GM12891 (cell line): ENCODE measurements at places on chromosomes 1 and 21.
A peak's percentile ranks its signal among the peaks of the same experiment; 100 is the strongest.

DNA sequence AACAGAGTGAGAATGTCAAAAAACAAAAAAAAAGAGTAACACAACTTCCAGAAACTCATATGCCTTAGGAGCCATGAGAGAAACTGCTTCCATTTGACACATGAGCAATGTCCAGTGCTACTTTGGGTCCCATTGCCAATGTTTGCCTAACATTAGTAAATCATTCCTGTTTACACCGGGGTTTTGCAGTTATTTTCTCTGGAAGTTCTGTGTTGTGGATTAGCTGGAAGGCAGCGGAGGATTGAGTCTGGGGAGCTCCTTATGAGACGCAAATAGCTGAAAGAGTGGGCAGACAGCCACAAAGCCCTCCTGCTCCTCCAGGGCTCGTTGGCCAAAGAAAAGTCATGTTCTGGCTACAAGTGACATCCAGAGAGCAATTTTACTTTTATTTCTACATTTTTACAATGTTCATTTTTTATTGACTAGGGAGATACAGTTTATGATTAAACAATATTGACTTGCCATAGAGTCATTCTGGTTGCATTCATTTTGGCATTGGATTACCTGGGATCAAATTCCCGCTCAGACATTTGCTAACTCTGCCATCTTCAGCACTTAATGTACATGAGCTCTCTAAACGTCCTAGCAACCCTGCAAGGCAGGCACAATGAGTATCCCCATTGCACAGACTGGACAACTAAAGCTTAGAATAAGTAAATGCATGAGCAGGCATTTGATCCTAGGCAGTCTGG lies 66.4 kb upstream of the GALNT2 start:
- DNase-seq = no peak

GRCh38 chr1:193614817-193615216 lies 428.4 kb upstream of the B3GALT2 start:
- no peak for DNase-seq

DNA sequence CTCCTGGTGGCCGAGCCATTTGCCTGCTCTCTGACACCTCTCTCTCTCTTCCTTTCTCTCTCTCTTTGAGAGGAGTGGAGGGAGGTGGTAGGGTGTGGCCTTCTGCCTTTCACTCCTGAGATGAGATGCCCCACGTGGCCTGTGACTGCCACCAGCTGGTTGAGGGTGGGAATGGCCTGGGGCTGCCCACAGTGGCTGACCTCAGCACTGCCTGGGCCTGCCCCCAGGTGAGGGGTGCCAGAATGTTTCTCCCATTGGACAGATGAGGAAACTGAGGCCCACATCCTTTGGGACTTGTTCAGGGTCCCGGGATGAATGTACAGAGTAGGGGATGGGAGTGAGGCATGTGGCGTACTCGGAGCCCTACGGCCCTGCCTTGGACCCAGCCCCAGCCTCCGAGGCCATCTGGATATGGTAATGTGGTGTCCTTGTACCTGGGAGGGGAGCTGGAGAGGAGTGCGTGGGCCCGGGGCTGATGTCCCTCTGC lies 12.7 kb upstream of the C1orf167 start:
- DNase-seq = peak; percentile 83

DNA sequence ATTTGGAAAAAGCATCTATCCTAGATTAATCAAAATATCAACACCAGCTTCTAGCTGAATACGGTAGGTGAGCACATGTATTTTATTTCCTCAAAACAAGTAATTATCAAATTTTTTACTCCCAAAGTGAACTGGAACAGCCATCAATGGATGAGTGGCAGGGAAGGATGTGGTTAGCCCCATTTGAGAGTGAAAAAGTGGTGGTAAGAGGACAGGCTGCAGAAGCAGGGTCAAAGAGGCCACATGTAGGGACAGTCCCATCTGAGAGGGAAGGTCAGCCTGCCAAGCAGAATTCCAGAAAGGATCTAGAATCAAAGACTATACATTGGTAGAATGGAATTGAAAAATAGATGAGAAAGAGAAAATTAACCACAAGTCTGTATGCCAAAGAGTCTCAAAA lies 163.8 kb downstream of the SMYD3 start:
- no peak for DNase-seq

DNA sequence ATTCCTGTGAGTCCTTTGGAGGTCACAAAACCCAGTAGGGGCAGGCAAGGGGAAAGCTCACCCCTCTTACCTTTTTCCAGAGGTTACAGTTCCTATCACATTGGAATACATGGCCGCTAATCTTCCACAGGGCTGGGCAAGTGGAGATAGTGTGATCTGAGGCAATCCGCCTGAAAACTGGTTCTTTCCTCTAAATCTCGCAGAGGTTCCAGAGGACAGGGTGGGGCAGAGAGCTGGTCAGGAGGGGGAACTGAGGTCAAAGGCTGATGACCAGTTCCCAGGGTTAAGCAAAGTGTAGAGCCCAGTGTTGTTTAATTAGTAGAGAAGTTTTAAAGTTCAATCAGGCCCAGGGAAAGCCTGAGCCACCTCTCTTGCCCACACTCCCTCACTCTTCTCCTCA lies at the start of gene SERPINC1:
TSS of gene SERPINC1 (minus strand) at position 179 of the 400 bp plus-strand sequence. CDS start at position 111, 68 bp downstream.
- no peak for DNase-seq

- no peak for DNase-seq
These were observed 8.0 kb downstream of the PIGP start for GRCh38 chr21:37064841-37065240.

DNA sequence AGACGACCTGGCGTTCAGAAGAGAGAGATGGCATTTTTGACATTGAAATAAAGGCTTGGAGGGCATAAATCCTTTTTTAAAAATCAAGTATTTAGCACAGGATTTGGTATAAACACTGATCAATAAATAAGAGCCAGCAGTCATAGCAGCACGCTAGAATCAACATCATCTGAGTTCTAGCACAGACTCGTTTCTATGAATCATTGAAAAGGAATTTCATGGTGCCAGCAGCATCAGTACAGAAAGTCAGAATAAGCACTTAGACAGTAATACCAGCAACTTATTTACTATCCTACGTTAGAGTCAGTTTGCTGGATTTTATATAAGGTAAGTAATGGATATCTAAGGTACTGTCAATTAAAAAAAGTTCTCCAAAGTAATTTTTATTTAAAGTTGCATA lies 119.3 kb downstream of the HLCS start:
- no peak for DNase-seq

- DNase-seq = no peak
These were observed 431 bp downstream of the ARPC5 start for GRCh38 chr1:183635099-183635605.

DNA sequence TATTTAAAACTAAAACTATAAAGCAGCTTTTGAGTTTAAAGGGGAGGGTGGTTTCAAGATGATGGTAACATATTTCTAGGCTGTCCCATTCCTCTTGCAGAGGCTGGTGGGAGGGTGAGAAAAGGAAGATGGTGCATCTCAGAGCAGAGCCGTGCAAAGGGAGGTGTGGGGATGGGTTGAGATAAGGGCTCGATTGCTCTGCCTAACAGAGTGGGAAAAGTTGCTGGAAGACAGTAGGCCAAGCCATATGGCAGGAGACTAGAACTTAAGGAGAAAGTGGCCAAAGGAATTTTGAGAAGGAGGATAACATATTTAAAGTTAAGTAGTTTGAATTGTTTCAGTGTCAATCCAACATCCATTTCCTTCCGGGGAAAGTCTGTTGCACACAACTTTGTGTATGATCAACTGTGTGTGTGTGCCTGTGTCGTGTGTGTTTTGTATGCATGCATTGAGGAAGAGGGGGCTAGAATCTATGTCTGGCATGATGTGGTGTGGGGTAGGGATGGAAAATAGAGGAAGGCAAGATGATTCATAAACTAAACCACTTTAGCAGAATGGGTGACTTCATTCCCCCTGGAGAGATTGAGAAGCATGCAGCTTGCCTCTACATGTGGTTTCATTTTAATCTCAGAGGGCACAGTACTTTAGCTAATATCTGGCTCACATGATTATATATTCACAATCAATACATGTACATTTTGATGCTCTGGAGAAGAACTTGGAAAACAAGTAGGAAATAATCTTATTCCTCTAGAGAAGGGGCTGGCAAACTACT lies 145.0 kb upstream of the DNAH14 start:
- DNase-seq = no peak

DNA sequence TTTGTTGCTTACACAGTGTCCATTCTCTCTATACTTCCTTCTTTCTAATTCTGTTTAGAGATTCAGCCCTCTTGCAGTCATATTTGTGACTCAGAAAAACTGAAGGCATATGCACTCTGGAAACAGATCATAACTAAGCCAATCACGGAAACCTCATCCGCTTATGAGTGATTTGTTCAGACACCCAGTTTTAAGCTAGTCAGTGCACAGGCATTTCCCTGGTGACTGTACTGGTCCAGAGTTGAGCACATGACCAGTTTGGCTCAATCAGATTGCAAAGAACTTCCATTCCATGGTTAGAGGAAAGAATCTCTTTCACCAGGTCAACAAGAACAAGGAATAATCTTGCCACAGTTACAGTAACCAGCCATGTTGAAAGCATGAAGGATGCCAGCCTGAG lies 69.2 kb upstream of the SGIP1 start:
- DNase-seq = no peak

GRCh38 chr1:53372501-53372951 lies 44.7 kb upstream of the LRP8 start:
- no peak for DNase-seq

DNA sequence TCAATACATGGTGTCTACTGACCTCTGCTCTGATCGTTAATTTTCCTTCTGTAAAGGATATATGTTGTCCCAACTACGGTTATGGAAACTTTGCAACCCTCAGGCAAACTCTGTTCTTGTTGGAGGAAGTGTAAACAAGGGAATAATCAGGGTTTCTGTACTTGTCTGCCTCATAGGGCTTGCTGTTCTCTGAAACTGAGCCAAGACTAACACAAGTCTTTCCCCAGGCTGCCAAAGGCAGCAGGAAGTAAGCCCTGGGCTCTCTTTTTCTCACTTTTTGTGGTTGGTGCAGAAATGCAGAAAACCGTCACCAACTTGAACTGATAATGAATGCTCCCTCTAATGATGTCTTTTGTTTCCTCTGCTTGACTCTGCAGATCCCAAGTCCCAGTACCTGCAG lies 7.6 kb downstream of the CYP4X1 start:
- no peak for DNase-seq

DNA sequence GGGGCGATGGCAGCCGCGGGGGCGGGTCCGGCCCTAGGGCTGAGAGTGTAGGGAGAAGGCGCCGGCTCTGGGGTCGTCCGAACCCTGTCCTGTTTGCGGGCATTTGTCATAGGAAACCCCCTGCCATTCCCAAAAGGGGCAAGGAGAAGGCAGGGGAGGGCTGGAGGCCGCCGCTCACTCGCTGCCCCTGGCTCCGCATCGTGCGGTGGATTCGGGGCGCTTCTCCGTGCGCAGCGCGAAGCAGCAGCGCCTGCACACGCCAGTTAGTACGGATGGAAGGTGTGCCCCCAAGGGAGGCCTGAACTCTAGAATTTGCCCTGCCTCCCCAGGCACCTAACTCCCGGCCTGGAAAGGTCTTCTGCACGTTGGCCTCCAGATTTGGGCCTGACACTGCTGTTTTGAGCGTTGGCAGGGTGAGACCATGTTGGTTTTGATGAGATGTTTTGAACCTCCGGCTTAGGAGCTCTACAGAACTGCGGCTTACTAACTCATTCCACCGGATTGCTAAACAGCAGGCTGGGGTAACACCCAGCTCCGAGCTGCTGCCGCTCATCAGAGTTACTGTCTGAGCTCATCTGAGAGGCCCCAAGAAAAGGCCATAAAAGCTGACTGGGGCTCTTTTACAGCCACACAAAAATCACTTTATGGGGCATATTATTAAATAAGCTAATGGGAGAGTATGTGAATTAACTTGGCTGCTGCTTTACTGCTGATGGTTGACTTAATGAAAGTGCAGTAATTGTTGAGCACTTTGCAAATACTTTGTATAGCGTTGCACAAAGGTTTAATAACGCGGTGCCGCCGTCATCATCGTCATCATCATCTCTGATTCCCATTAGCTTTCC lies 987 bp downstream of the GPR137B start:
- DNase-seq = no peak

- DNase-seq = no peak
These were observed 244.0 kb downstream of the RHOU start for GRCh38 chr1:228979325-228979699.

DNA sequence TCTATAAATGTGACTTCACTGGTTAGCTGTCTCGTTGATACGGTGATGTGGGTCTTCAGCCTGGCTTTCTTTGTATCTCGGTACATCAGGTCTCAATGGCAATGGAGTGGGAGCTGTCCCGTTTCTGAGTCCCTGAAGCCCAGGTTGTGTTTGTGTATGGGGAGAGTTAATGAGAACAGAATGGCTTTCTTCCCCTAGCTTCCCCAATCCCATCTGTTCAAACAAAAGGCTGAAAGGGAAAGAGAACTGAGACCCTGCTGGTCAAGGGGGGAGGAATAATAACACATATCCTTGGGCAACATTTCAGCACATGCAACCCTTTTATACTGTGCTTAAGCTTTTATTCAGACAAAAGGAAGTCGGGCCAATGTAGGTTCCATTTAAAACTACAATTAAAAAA lies 28.4 kb upstream of the CASQ2 start:
- DNase-seq = no peak

DNA sequence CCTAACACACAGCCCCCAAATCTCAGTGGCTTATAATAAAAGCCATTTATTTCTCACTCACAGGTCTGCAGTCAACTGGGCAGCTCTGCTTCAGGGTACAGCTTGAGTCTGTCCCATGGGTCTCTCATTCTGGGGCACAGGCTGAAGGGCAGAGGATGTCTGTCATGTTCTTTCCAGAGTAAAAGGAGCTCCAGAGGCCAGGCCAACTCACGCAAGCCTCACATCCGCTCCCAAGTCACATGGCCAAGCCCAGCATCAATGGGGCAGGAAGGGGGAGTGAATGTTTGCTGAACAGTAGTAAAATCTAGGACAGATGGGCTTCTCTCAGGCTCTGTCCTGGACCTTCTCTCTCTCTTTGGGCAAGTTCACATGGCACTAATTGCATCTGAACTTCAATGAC lies 7.1 kb upstream of the SSBP3 start:
- no peak for DNase-seq

DNA sequence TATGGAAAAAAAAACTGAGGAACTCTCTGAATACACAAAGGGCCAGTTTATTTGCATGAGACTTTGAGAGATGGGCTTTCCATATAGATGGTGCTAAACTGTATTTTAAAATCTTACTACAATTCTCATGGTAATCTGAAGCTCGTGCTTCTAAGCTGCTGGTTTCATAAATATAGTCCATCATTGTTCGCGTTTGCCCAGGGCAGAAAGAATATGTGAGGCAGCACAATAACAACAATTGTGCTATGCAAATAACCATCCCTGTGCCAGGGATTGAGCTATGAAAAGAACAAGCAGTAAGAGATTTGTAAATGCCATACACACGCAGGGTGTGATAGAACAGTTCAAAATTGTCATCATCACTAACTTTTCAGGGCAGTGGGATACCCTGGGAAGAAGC lies 4.9 kb upstream of the EPS15 start:
- no peak for DNase-seq

GRCh38 chr21:35508139-35508888 lies 459.2 kb upstream of the RUNX1 start:
- DNase-seq = no peak
